ENCODE measurements at places on chromosomes 6 and 20. TPM values are rescaled to one million over a fixed set of nuclear protein-coding genes. Genes with fewer than 3 reads are reported as not detected.

The CST7 gene
- total RNA-seq: not detected

The FAM162B gene
- not detected for total RNA-seq

The RNF217 gene
- 32.7 TPM for total RNA-seq

The SAYSD1 gene
- 12.3 TPM for total RNA-seq
